Ovary (tissue), 10 donors: ENCODE measurements at places on chromosomes 1 and 21.

DNA sequence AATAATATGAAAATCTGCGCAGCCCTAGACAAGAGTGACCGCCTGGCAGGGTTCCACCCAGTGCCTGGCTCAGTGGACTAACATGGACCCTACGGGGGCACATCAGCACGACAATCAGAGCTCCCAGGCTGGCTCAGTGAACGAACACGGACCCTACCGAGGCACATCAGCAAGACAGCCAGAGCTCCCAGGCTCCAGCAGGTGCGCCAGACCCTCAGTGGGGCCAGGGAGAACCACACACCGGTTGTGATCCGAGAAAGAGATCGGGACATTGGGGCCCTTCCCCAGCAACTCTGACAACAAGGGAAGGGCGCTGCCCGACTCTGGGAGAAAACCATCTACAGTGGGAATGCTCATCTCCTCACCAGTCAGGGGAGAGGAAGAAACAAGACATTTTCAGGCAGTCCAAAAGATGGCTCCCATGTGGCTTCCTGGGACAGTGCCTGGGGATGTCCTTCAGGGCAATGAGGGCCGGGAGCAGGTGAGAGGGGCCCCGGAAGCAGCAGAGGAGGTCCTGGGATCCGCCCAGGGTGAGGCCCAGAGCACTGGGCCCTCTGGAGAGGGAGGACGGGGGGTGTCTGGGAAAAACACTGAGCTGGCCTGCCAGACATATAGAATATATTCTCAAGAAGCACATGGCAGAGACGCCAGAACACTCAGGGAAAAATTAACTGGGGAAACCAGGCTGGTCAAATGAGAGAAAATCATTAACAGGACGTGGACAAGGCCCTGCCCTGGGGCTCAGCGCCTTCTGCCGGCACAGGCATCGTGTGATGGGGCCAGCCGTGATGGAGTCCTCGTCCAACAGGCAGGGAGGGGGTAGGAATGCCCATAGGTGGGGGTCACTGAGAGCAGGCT lies 4.8 kb downstream of the ARHGEF16 start:
- no peak for DNase-seq

GRCh38 chr1:6660415-6661049 lies 35.9 kb downstream of the THAP3 start:
- no peak for DNase-seq

GRCh38 chr1:91924146-91924545 lies 25.1 kb upstream of the BRDT start:
- no peak for DNase-seq

- peak; percentile 60 for DNase-seq
These were observed 835 bp downstream of the PGM1 start for GRCh38 chr1:63593886-63594605.

GRCh38 chr1:174572771-174573170 lies 125.0 kb downstream of the GPR52 start:
- no peak for DNase-seq

DNA sequence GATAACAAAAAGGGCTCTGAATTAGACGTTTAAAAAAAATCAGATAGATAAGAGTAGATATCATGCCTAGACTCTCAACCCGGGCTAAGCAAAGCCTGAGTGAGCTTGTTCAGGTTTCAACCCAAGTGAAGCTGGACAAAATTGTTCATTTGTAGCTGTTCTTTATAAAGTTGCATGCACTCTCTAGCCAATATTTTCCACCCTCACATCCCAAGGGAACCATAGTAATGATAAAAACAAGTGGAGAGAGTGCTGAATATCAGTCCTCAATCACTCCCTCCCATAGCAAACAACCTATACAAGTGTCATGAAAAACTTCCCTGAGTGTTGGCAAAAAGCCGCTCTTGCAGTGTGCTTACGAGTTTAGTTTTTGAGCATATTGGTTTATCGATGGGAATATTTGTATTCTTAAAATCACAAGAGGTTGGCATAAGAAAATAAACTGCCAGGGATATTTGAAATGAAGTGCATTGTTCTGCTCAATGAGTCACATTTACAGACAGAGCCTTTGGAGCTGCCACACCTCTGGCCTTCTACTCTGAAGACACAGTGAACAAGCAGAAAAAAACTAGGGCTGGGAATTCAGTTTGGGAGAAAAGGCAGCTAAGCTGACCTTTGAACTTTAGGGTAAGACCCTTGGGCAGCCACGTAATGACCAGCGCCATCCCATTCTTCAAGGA lies 2.2 kb upstream of the CLCA2 start:
- DNase-seq = no peak

- no peak for DNase-seq
These were observed 1326.0 kb downstream of the PLA2G4A start for GRCh38 chr1:188154761-188155160.

- no peak for DNase-seq
These were observed 43.3 kb upstream of the ATP1A1 start for GRCh38 chr1:116329524-116330341.

- no peak for DNase-seq
These were observed 22.8 kb downstream of the PPFIA4 start for GRCh38 chr1:203049077-203049476.

- no peak for DNase-seq
These were observed 52.3 kb downstream of the VPS13D start for GRCh38 chr1:12282142-12282541.
